ENCODE measurements at places on chromosomes 4 and X. TPM values are rescaled to one million over a fixed set of nuclear protein-coding genes. Genes with fewer than 3 reads are reported as not detected.

MYOZ2 gene
- total RNA-seq: not detected

TREX2 gene
- not detected for total RNA-seq

SOD3 gene
- not detected for total RNA-seq

HAND2 gene
- total RNA-seq: 1.2 TPM

C4orf51 gene
- not detected for total RNA-seq

NKAP gene
- total RNA-seq: 3.5 TPM

ADH1B gene
- total RNA-seq: not detected

GRCh38 chr4:181991369-181992108 lies 251.7 kb upstream of the TENM3 start:
- no peak for DNase-seq

GRCh38 chr4:138334346-138335016 lies 92.3 kb upstream of the SLC7A11 start:
- DNase-seq: no peak

DNA sequence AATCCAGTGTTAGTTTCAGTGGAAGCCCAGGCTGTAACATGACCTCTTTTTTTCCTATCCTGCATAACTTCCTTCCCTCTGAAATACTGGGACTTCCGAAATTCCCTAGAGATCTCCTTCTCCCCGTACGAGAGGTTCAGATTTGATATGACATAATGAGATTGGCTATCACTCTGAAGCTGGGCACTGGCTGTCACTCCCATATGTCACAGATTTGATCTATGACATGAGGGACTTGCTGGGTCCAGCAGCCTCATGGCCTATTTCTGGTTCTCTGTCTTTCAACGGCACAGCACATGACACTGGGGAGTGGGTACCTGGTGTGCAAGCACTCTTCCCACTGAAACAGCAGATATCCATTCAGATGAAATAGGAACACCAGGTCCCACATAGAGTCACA lies 36.7 kb downstream of the PF4 start:
- DNase-seq: no peak

GRCh38 chr4:33722800-33723516 lies 2521.4 kb downstream of the ARAP2 start:
- DNase-seq: peak; percentile 16

- DNase-seq: no peak
These were observed 191.4 kb downstream of the NDST4 start for GRCh38 chr4:114921790-114922591.

GRCh38 chr4:118284169-118284568 lies 68.6 kb downstream of the PRSS12 start:
- DNase-seq: no peak

DNA sequence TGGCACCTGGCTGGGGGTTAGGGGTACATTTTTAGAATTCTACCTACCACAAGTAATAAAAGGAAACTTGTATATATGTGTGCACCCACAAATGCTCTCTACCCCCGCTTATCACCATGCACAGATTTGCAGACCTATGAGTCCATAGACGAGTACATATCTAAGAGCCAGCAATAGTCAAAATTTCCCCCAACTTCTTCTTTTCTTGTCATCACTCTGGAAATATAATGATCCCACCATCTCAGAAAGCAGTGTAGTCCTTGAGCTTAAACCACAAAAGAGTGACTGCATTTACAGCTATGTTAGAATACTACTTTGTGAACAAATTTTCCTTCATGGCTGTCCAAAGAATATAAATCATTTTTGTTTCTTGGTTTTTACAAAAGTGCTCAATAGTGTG lies 66.1 kb downstream of the LHFPL1 start:
- no peak for DNase-seq
